ENCODE measurements at places on chromosomes 1 and 21.

DNA sequence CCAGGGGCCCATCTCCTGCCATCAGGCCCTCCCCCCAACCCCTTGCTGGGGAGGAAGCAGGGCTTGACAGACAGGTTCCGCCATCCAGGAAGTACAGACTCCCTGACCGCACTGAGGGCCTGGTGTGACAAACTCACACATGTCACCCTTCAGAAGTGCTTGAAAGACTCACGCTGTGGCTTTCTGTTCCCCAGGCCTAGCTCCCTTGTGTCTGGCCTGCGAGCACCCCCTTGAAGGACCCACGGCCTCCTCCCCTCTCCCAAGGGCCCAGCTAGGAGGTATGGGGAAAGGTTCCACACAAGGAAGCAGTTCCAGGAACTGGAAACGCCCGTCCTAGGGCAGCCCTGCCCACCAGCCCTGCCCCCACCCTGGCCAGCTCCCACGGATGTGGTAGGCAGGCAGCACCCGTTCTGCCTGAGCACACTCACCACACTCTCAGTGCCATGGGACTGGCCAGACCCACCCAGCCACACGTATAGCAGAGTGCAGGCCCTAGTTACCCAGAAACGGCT, 26.7 kb downstream of the SLC2A1 start:
- DNase-seq = no peak

GRCh38 chr1:25066256-25066655, 136.2 kb upstream of the RUNX3 start:
- no peak for DNase-seq

GRCh38 chr1:150322310-150322709, 977 bp downstream of the PRPF3 start:
- DNase-seq = no peak

DNA sequence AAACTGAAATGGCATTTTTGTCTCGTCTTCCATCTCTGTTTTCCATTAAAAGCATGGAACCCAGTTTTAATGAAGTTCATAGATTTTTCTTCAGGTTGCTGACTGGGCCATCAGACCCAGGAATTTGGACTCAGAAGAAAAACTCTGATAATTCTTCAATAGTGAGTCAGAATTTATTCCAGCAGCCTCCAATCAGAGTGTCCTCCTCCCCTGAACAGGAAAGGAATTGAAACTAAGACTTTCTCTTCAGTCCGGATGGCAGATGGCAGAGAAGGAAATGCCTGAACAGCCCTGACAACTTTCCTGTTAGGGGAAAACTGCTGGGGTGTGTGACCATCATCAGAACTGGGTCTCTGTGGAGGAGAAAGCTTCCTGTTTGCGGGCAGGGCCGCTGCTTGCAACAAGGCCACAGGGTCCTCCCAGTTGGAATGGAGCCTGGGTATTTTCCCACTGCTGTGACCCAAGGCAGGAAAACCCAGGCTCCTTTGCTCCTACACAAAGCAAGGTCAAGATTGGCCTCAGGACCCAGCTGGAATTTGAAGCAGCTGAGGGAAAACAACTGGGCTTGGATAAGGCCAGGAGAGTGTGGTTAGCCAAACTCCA, 20.7 kb downstream of the CD34 start:
- no peak for DNase-seq

DNA sequence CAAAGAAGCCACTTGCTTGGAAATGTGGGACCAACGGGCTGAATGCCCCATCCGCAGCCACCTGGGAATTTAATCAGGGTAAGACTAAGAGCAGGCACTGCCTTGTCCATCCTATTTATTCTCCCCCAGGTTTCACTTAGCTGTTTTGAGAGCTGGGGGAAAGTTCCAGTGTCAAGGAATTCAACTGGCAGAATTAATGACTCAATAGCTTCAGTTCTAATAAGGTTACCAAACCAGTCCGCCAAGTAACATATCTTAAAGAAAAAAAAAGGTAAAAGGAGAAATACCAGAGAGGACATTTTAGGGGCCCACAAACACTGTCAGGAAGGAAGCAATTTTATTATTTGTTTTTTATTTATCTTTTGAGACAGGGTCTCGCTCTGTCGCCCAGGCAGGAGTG, 157.6 kb upstream of the SOD1 start:
- DNase-seq = no peak

- no peak for DNase-seq
Observed at GRCh38 chr1:244709476-244710368, 56.8 kb downstream of the DESI2 start.

DNA sequence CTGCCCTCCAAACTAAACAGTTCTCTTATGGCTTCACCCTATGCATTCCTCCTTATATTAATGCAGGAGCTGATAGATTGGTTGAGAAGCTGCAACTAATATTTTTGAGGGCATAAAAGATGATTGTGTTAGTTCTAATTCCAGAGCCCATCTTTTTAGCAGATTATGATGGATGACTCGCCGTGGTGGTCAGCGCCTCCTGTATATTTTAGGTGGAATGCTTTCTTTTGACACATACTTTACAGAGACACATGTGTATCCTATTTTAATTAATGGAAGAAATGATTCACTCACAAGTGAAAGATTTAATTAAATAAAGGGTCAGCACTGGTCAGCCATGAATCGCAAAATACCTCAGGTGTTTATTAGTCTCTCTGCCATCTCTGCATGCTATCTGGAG, 120.7 kb downstream of the TM2D1 start:
- DNase-seq = no peak

GRCh38 chr1:186178426-186179043, 196.5 kb downstream of the TPR start:
- no peak for DNase-seq

Data from cortex of kidney (tissue), 1 donor.